ENCODE measurements at places on chromosomes 1 and 21.

- DNase-seq: no peak
These were observed 100.0 kb downstream of the ETS2 start for GRCh38 chr21:38905752-38906151.

- no peak for DNase-seq
These were observed 14.4 kb downstream of the MAPKAPK2 start for GRCh38 chr1:206699000-206699586.

- DNase-seq: no peak
These were observed 61.0 kb upstream of the ATP1A1 start for GRCh38 chr1:116311756-116312680.

- no peak for DNase-seq
These were observed 779 bp upstream of the DEGS1 start for GRCh38 chr1:224182057-224182865.

GRCh38 chr1:9289711-9290485 is 2.8 kb upstream of the SPSB1 start:
- DNase-seq: peak; percentile 81

DNA sequence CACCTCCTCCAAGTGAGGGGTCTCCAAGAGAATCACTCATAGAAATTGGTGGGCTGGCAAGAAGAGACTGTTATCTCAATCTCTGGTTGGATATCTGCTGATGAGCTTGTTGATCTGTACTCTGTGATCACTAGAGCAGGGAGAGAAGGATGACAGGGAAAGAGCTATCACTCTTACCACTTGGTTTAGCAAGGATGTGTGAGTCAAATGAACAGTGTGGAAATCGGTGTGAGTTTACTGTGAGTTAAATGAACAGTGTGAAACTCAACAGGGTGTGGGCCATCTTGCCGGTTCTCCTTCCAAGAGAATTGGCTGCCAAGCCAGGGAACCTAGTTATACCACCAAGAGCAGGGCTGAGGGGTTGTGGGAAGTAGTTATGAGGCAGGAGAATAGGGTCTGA is 33.3 kb upstream of the CD1D start:
- DNase-seq: no peak

DNA sequence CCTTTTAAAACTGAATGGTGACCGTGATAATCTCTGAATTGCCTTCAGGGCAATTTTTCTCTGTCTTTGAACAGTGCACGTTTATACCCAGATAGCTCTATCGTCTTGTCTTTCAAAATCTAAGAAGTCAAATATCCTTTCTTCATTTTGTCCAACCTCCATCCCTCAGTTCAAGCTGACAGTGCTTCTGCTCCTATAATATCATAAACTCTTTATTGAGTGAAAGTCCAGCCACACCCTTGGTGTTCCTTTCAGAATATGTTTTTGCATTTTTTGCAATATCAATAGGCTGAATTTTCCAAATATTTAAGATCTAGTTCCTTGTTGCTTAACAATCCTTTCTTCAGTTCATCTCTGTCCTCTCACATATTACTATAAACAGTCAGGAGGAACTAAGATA is 35.1 kb upstream of the FRRS1 start:
- no peak for DNase-seq

DNA sequence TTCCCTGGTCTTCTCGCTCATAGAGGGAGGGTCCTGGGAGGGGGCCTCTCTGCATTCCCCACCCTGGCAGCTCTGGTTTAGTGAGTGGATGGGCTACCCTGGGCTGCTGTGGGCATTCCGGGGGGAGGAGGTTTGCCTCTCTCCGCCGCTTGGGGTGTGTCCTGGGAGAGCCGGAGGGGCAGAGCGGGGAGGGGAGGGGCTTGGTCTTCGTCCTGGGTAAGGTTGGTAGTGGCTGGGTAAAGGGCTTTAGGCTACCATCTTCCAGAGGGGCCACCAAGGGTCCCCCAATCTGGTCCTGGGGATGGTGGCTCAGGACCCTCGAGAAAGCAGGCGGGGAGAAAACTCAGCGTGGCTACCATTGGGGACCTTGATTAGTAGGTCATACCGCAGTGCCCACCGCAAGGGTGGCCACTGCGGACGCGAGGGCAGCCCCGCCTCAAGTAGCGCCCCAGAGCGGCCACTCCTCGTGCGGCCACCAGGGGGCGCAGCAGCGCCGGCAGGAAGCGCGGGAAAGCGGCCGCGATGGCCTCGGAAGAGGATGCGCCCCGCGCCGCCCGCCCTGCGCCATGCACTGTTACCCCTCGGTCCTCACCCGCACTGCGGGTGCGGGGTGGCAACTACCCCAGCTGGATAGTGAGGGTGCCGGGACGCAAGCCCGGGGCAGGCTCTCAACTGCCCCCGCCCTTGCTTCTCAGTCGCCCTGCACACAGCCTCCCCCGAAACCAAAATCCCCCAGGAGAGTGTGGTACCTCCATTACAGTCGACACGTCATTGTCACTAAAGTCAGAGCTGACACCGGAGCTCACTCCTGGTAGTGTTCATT is 44.1 kb upstream of the SLC25A33 start:
- DNase-seq: peak; percentile 5

- no peak for DNase-seq
These were observed 187.0 kb downstream of the NTMT2 start for GRCh38 chr1:170332801-170333200.

- DNase-seq: no peak
These were observed 41.4 kb upstream of the TSPEAR start for GRCh38 chr21:44752671-44753235.

GRCh38 chr1:94255476-94255875 is 18.1 kb upstream of the ARHGAP29 start:
- no peak for DNase-seq

DNA sequence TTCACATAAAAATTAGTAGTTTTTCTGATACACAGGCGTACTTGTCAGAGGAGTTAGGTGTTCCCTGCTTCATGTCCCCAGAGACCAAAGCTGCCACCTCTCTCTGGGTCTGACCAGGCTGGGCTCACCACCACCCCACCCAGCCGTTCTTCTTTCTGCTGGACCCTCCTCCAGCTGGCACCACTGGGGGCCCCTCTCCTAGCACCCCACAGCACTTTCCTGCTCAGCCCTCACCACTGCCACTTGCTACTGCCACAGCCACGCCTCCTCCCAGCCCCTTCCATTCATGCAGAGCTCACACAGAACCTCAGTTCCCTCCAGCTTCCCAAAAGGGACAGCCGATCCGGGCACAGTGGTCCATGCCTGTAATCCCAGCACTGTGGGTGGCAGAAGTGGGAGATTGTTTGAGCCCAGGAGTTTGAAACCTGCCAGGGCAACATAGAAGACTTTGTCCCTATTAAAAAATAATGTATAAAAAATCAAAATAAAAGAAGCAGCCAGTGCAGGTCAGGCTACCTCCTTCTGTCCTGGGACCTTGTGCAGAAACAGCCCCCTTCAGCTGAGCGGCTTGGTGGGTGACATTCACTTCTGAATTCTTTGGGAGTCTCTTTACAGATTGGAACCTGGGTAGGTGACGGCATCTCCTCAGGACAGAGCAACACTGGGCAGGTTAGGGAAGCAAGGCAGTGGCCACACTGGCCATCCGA is 208.3 kb downstream of the TOMM20 start:
- no peak for DNase-seq

- no peak for DNase-seq
These were observed 35.0 kb downstream of the MYSM1 start for GRCh38 chr1:58664881-58665280.

GRCh38 chr1:23400324-23401114 is 24.0 kb downstream of the TCEA3 start:
- no peak for DNase-seq

- DNase-seq: no peak
These were observed 55.2 kb upstream of the PTGS2 start for GRCh38 chr1:186735463-186735862.

DNA sequence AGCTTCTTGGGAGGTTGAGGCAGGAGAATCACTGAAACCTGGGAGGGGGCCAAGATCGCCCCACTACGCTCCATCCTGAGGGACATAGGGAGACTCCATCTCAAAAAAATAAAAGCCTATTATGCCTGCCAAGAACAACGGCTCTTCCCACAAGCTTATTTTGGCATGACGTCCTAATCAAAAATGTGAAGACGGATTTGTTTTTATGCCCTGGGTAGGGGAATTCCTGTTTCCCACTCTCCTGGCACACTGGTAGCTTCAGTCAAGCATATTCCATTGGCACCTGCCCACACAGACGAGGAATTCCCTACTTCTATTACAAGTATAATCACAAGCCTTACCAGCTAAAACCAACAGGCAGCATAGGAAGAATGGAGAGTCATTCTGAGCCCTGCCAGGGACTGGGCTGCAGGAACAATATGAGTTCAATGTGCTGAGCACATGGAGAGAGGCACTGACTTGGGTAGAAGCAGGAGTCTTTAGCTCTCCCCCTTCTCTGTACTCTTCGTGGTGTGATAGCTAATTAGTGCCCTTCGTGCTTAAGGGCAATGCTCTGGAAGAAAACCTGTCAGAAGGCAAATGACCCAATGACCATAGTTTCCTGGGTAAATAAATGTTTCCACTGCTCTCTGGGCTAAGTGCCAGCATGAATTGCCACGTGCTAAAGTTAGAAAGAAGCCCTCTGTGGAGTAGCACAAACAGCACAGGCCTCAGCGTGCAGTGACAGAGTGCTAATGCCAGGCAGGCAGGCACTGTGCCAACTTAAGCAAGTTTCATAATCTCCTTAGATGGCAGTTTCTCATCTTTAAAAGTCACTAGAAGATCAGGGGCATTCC is 16.8 kb downstream of the TNFSF4 start:
- DNase-seq: no peak

DNA sequence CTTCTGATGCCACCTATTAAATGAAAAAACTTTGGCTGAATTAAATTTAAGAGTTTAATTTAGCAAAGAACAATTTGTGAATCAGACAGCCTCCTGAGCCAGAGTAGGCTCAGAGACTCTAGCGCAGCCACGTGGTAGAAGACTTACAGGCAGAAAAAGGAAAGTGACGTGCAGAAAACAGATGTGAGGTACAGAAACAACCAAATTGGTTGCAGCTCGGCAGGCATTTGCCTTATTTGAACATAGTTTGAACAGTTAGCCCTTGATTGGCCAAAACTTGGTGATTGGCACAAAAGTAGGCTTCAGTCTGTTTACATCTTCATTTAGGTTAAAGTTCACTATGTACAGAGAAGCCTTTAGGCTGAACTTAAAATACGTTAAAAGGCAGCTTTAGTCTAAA is 22.9 kb downstream of the TCP10L start:
- DNase-seq: peak; percentile 65

DNA sequence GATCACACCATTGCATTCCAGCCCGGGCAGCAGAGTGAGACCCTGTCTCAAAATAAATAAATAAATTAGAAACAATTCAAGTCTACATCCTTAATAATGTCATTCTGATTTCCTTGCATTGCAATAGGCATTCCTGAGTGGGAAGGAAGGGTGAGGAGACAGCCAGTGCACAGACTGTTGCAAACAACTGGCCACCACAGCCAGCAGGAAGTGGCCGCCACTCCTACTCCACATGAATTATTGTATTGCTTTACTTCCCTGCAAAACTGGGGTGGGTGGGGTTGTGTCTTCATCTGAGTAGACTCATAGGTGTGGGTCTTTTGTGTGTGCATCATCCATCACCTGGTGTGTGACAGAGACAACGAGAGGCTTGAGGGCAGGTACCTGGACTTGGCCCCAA is 60.1 kb downstream of the OPTC start:
- DNase-seq: no peak

DNA sequence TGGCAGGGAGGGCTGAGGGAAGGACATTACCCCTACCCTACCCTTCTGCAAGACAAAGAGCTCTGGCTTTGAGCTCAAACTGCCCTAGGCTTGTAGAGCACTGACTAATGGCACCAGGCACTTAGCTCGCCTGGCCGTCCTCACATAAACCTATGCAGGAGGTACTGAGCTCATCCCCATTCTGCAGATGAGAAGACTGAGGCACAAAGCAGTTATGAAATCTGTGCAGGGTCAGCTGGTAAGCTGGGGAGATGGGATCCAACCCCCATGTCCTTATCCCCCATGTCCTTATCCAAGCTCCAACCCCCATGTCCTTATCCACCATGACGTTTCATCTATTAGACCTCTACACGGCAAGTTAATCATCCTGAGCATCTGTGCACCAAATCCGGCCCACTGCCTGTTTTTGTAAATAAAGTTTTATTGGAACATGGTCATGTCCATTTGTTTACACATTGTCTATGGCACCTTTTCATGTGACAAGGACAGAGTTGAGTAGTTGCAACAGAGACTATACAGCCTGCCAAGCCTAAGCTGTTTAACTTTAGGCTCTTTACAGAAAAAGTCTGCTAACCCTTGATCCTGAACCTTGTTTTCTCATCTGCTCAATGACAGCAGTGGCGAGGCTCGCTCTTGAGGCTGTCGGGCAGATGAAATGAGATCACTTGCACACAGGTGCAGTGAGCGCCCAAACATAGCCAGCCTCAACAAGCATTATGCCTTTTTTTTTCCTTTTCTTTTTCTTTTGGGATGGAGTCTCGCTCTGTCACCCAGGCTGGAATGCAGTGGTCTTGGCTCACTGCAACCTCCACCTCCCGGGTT is 86.8 kb downstream of the FBXO2 start:
- DNase-seq: no peak

- DNase-seq: no peak
These were observed 18.6 kb downstream of the INSRR start for GRCh38 chr1:156840186-156840897.

All from fibroblast of skin of left quadriceps (primary cell).